ENCODE measurements at places on chromosomes 2 and 18.

GRCh38 chr18:3510896-3511295 is 60.9 kb downstream of the TGIF1 start:
- no peak for DNase-seq

DNA sequence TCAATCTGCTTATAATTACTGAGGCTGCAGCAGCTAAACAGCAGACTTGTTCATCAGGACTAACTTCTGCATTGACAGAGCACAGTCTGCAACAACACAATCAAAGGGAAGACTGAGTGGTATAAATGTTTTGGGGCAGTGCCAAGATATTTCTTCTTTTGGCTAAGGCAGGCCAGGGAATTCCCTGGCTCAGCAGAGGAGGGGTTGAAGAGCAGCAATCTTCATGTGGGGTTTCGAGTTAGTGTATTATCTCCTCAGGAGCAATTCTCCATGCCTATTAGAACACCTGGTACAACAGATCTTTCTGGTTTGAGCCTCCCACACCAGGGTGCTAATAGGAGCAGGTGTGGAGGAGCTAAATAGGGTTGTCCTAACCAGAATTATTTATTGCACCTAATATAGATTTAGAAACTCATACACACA is 103.0 kb upstream of the STK17B start:
- peak; percentile 60 for DNase-seq

GRCh38 chr18:59833785-59834184 is 66.0 kb upstream of the PMAIP1 start:
- DNase-seq: no peak

GRCh38 chr2:239253701-239254436 is 147.0 kb downstream of the HDAC4 start:
- no peak for DNase-seq

- no peak for DNase-seq
These were observed 302.5 kb upstream of the EPC2 start for GRCh38 chr2:148342086-148342485.

DNA sequence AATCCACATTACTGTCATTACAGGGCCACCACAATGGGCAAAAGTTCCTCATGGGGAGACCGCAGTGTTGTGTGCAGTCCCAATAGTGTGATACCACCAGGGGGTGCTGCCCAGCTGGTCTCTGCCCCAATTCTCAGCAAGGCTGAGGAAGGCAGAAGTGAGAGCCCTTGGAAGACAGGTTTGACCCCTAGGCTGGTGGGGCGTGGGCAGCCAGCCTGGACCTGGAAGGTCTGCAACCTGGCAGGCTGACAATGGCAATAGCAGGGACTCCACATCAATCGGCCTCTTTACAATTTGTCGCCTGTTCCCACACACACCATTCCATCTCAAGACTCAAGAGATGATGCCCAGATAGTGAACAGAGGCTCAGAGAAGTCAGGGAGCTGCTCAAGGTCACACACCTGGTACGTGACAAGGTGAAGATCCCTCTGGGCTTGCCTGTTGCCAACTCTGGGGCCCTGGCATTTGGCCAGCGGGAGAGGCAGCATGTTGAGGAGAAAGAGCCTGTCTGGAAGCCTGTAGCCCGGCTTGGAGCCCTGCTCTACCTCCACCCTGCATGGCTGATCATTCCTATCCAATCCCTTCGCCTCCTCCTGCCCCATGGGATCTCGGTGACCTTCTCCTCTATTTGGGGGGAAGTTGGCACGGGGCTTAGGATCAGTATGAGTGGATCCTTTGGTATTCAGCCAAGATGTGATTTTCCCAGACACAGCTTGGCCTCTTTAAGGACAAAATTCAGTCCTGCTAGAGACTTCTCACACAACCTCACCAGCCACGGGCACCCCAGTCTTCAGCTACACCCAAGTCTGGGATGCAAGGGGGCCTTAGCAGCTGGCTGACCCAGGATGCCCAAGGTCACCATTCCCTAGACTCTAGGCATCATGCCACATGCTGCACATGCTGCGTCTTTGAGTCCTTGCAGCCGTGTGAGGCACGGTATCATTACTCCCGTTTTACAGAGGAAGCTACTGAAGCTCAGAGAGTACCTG is 2.9 kb upstream of the ATOH8 start:
- no peak for DNase-seq

- DNase-seq: peak; percentile 90
These were observed 30.4 kb downstream of the SRSF7 start for GRCh38 chr2:38720613-38721241.

DNA sequence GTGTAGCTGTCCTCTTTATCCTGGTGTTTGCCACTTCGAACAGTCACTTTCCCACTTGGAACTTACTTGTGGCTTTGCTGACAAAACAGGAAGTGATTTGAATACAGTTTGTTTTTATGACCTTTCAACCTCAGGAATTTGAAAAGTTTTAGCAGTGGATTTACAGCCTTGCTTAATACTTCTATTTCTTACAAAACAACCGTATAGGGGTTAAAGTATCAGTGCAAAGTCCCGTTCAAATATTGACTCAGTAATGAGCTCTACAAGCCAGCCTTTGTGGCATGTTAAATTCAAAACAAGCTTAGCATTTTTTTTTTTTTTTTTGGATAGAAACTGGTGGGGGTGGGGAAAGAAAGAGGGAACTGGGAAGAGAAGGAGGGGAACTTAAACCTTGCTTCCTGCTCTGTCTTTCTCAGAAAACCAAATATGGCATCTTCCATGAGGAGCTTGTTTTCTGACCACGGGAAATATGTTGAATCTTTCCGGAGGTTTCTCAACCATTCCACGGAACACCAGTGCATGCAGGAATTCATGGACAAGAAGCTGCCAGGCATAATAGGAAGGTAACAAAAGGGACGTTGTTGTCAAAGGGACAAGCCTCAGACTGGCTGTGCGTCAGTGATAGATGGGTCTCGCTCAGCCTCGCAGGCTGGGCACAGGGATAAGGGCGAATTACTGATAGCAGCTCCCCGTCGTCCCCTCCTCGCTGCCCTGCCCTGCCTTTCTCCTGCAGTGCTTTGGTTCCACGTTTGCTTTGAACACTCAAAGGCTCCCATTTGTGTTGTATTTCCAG is at the start of gene HNMT:
Gene HNMT (plus strand): TSS at position 408 of the 793 bp plus-strand sequence. CDS start 19 bp downstream, at position 427.
- peak; percentile 28 for DNase-seq

DNA sequence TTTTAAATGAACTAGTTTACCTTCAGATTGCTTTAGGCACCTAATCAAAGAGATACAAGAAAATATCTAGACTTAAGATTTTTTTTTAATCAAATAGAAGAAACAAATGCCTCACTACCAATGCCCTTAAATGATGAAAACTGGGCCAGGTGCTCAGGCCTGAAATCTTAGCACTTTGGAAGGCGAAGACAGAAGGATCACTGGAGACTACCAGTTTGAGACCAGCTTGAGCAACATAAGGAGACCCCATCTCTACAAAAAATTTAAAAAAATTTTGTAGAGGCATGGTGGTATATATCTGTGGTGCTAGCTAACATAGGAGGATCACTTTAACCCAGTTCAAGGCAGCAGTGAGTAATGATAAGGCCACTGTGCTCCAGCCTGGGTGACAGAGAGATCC is 675.1 kb downstream of the NRXN1 start:
- DNase-seq: no peak

- DNase-seq: no peak
These were observed 3.6 kb downstream of the TEX51 start for GRCh38 chr2:126902152-126902835.

DNA sequence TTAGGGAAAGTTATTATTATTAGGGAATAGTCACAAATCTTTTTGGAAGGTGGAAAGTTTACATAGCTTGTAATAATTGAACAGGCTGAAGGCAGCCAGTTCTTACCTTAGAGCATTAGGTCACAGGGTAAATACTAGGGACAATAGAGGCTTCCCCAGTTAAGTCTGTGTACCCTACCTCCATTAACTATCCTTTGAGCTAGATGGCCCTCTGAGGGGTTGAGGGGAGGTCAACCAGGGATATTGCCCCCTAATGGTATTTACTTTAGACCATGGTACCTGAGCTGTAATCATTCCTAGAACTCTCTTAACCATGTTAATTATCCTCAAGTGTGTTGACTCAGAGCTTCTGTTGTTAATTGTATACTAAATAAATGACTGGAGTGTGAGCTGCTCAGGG is 120.5 kb upstream of the SCN7A start:
- DNase-seq: no peak

- DNase-seq: no peak
These were observed 143.3 kb upstream of the KLHL29 start for GRCh38 chr2:23241611-23242245.

- DNase-seq: peak; percentile 72
These were observed 25.6 kb upstream of the PMAIP1 start for GRCh38 chr18:59874166-59874565.

GRCh38 chr2:184141866-184142265 is 456.5 kb upstream of the ZNF804A start:
- no peak for DNase-seq

GRCh38 chr2:41992671-41993434 is 55.0 kb upstream of the PKDCC start:
- DNase-seq: no peak

- no peak for DNase-seq
These were observed 5.7 kb downstream of the LRRFIP1 start for GRCh38 chr2:237633061-237633561.

GRCh38 chr2:85053802-85054201 is 79.4 kb upstream of the TCF7L1 start:
- no peak for DNase-seq

GRCh38 chr18:63817441-63818051 is 42.3 kb downstream of the SERPINB7 start:
- DNase-seq: peak; percentile 48

DNA sequence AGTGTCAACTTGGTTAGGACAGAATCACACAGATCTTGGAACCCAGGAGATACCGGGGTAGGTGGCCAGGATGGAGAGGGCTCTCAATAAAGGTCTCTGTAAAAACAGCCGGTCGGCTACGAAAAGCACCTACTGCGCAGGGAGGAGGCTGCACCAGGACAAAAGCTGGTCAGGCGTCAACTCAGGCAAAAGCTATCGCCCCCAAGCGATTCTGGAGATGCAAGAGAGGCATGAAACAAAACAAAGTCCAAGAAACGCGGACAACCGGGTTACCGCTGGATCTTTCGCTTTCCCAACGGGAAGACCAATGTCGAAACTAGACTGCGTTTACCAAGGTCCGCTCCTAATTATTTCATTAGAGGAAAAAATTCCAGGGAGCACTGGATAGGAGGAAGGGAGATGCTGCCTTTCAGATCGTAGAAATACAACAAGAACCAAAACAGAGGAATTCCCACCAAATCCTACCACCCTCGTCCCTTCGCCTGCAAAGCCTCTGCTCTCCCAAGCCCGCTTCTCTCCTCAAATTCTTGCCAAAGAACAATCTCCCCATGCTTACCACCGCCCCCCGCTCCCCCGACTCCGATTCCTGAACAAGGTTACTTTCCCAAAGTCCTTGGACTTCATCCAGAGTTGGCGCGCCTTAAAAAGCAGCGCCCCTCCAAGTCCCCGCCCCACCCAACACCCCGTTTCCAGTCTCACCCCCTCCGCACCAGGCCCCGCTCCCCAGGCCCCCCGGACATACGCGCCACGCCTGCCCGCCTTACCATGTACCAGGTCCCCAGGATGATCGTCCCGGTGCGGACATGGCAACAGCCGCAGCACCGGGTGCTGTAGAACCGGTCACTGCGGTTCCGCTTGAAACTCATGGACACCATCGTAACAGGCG is 539 bp downstream of the LAPTM4A start:
- DNase-seq: no peak

- no peak for DNase-seq
These were observed 3.4 kb downstream of the SRBD1 start for GRCh38 chr2:45607701-45608100.

- no peak for DNase-seq
These were observed 663.9 kb upstream of the LRRTM1 start for GRCh38 chr2:80968450-80968849.

GRCh38 chr2:237326266-237327171 is 87.4 kb downstream of the COL6A3 start:
- no peak for DNase-seq

DNA sequence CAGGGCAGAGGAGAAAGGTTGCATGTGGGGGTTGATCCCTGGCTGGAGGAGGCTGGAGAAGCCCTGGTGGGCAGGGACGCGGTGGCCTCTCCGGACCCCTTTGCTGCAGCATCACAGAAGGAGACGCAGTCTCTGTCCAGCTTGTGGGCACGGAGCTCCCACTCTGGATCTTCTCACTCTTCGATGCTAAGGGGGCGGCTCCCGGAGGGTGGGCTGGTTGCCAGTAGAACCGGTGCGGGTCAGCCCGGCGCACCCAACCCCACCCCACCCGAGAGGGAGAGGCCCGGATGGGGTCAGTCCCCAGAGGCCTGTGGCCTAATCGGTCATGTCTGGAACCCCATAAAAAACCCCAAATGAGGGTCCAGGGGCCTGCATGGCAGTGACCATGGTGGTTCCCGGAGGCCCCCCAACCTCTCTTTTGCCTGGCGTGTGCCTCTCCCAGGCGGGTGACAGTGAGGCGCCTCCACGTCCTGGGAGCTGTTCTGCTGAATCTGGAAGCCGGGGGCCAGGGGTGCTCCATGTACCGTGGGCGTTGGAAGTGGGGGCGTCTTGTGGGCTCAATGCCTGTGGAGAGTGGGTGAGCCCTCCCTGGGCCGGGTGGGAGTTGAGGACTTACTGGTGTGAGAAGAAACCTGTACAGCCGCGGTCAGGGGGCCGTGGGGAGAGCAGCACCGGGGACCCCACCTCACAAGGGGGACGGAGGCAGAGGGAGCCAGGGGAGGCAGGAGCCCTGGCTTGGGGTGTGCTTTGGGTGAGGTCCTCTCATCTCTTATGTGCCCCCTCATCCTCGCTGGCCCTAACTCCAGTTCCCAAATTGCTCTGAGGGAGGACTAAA is 79.6 kb downstream of the RTP5 start:
- no peak for DNase-seq

DNA sequence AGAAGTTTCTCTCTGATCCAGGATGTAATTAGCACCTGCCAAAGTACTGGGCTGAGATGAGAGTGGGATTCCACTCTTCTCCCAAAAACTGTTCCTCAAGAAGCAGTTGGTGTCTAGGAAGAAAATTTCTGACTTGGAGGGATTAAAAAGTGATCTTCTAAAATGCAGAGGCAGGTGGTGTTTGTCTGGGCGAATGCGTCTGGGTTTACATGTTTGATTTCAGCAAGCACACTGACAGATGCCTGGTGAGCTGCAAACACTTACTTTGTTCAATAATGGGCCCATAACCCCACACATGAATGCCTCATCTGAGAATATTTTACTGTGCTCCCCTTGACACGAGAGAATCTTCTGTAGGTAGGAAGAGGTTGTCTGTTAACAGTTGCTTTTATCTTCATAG is 24.3 kb upstream of the KCNF1 start:
- no peak for DNase-seq

DNA sequence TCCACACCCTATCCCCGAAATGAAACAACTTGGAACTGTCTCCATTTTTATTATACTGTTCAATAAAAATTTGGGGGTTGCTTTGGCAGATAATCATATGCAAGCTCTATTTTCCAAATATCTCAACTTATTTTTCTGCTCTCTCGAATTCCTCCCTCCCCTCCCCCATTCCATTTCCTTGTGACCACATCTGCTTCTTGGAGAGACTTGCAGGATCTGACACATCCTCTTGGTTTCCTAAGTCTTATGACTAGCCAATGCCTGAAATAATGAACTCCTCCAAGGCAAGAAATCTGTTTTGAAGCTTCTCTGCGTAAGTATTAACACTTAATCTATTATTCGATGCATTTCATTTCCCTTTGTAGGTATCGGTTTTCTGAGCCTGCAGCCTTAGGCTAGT is 16.1 kb downstream of the TGIF1 start:
- no peak for DNase-seq

All from skeletal muscle cell (primary cell).